CD8-positive, alpha-beta memory T cell (primary cell): ENCODE measurements at places on chromosomes 11 and 22.

GRCh38 chr22:42214633-42215415, 55.6 kb downstream of the TCF20 start:
- no peaks in the 10 kb centered on the region for H3K27me3 ChIP-seq
- H3K4me3 ChIP-seq = no peak overlapping the region
- H3K27ac ChIP-seq = no peak overlapping the region
- peaks cover 42% of the 10 kb centered on the region for H3K36me3 ChIP-seq

GRCh38 chr11:69537855-69538640, 56.6 kb downstream of the LINC01488 start:
- H3K27me3 ChIP-seq = no peaks in the 10 kb centered on the region
- H3K4me1 ChIP-seq = no peaks in the 10 kb centered on the region
- no peaks in the 10 kb centered on the region for H3K36me3 ChIP-seq
- H3K27ac ChIP-seq = no peak overlapping the region
- DNase-seq = no peak
- no peak overlapping the region for H3K4me3 ChIP-seq

- peak overlapping the region; percentile 35 for H3K27ac ChIP-seq
- H3K36me3 ChIP-seq = no peaks in the 10 kb centered on the region
- H3K27me3 ChIP-seq = no peaks in the 10 kb centered on the region
Observed at GRCh38 chr11:78039391-78039918, 16.4 kb upstream of the KCTD14 start.

DNA sequence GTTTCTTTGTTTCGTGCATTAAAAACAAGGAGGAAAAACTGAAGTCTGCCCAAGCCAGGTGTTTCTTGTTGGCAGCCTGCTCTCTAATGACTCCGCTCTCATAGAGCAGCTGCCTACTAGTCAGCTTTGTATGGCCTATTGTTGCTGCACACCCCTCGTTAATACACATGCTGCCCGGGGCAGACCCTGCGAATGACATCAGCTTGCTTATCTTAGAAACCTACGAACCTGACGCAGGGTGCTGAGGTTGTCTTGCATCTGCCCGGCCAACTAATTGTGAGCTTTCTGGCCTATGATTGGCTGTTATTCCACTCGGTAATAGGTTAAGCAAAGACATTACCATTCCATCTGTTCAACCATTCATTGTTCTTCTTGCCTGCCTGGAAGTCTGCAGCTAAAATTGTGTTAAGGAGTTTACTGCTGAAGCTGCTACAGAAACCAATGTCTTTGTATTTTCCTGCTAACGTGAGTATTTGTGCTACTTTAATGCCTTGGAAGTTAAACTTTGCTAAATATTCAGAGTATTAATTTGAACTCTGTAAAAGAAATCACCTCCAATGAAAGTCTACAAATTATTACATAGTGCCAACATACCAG, 37.5 kb downstream of the ZC3H12C start:
- H3K27me3 ChIP-seq = no peaks in the 10 kb centered on the region
- no peak for DNase-seq

DNA sequence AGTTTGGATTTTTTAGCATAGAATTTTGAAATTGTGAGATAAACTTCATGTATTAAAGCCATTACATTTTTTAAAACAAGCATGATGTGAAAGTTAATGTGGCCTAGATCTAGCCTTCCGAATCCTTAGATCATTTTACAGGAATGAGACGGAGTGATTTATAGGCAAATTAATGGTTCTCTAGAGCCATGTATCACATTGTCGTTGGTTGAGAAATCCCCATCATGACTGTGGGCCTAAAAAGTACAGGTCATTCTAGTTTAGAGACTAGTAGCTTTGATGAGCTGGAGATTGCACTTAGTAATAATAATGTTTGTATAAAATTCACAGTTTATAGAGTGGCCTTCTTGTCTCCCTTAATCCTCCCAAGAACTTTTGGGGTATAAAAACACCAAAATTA, 7.1 kb downstream of the EWSR1 start:
- H3K27me3 ChIP-seq = no peaks in the 10 kb centered on the region
- no peak overlapping the region for H3K4me3 ChIP-seq
- H3K27ac ChIP-seq = no peak overlapping the region
- peaks cover 60% of the 10 kb centered on the region for H3K4me1 ChIP-seq

DNA sequence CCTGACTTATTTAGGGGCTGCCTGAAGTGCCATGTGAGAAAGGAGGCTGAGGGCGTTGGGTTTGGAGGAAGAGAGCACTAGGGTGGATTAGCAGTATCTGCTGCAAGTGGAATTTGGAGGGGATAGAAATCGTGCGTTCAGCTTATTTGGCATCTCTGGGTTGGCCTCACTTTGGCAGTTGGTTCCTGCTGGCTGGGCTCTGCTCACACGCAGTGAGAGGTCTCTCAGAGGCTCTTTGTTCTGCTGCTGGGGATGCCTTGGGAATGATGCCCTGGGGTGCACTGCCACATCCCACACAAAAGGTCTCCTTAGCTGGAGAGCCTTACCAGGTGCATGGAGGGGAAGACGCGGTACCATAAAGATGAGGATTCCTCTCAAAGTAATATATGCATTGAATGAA, 17.7 kb upstream of the MICAL2 start:
- no peak overlapping the region for H3K27ac ChIP-seq
- H3K36me3 ChIP-seq = no peaks in the 10 kb centered on the region
- H3K4me3 ChIP-seq = no peak overlapping the region
- no peak for DNase-seq
- peaks cover 41% of the 10 kb centered on the region for H3K4me1 ChIP-seq
- no peaks in the 10 kb centered on the region for H3K27me3 ChIP-seq

GRCh38 chr11:32034149-32034548, 56.7 kb upstream of the RCN1 start:
- H3K27ac ChIP-seq = no peak overlapping the region
- no peaks in the 10 kb centered on the region for H3K36me3 ChIP-seq
- H3K4me3 ChIP-seq = no peak overlapping the region
- DNase-seq = no peak
- no peaks in the 10 kb centered on the region for H3K4me1 ChIP-seq

DNA sequence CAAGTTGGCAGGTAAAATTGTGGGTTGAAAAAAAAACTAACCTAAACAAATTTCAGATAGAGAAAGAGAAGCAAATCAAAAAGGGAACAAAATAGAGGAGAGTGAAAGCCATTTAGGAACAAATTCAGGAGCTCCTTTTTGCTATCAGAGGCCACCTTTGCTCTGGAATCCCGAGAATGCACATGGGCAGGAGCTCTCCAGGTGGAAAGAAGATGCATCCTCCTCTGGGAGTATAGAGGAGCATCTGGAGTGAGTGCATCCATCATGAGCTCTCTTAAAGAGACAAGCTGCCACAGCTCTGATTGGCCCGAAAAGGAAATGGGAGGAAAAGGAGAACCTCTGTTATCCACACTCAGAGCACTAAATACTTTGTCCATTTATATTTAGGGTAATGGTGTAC, 26.3 kb downstream of the MRGPRX1 start:
- H3K27me3 ChIP-seq = no peaks in the 10 kb centered on the region
- no peaks in the 10 kb centered on the region for H3K4me1 ChIP-seq
- H3K36me3 ChIP-seq = no peaks in the 10 kb centered on the region
- H3K27ac ChIP-seq = no peak overlapping the region

- no peaks in the 10 kb centered on the region for H3K4me1 ChIP-seq
- no peak overlapping the region for H3K27ac ChIP-seq
- DNase-seq = no peak
- no peak overlapping the region for H3K4me3 ChIP-seq
- no peaks in the 10 kb centered on the region for H3K36me3 ChIP-seq
- no peaks in the 10 kb centered on the region for H3K27me3 ChIP-seq
Observed at GRCh38 chr11:125192183-125192582, 27.6 kb downstream of the PKNOX2 start.

- no peaks in the 10 kb centered on the region for H3K27me3 ChIP-seq
- H3K4me1 ChIP-seq = no peaks in the 10 kb centered on the region
- H3K36me3 ChIP-seq = no peaks in the 10 kb centered on the region
- H3K4me3 ChIP-seq = no peak overlapping the region
- H3K27ac ChIP-seq = no peak overlapping the region
- DNase-seq = no peak
Observed at GRCh38 chr11:91970624-91971023, 254.0 kb upstream of the FAT3 start.

DNA sequence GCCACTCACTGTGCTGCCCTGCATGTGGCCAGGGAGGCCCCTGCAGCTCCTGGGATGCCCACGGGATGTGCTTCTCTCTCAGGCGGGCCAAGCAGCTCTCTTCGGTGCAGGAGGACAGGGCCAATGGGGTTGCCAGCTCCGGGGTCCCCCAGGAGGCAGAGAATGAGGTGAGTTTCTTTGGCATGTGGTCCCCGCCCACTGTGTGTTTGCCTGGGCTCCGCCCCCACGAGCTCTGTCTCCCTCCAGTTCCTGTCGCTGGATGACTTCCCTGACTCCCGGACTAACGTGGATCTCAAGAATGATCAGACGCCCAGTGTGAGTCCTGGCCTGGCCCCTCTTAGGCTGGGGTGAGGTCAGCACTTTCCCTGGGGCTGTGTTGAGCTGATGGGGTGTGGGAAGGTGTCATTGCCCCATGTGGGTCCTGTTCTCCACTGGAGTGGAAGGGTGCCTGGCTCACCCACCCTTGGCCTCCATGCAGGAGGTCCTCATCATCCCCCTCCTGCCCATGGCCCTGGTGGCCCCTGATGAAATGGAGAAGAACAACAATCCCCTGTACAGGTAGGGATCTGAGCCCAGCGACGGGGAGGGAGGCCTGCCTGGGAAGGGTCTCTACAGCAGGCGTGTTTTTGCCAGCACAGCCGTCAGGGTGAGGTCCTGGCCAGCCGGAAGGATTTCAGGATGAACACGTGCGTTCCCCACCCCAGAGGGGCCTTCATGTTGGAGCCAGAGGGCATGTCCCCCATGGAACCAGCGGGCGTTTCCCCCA, 7.7 kb downstream of the SCO2 start:
- H3K4me1 ChIP-seq = no peaks in the 10 kb centered on the region
- no peaks in the 10 kb centered on the region for H3K27me3 ChIP-seq
- peaks cover 13% of the 10 kb centered on the region for H3K36me3 ChIP-seq
- H3K27ac ChIP-seq = no peak overlapping the region
- DNase-seq = no peak

- no peaks in the 10 kb centered on the region for H3K27me3 ChIP-seq
- peak; percentile 64 for DNase-seq
- H3K4me3 ChIP-seq = peak overlapping the region; percentile 84
- peaks cover 28% of the 10 kb centered on the region for H3K4me1 ChIP-seq
Observed at GRCh38 chr22:49826603-49827270, 936 bp downstream of the BRD1 start.

GRCh38 chr11:8221917-8222495, 41.7 kb downstream of the LMO1 start:
- H3K27me3 ChIP-seq = no peaks in the 10 kb centered on the region
- no peaks in the 10 kb centered on the region for H3K4me1 ChIP-seq
- no peaks in the 10 kb centered on the region for H3K36me3 ChIP-seq
- H3K4me3 ChIP-seq = no peak overlapping the region
- H3K27ac ChIP-seq = no peak overlapping the region

DNA sequence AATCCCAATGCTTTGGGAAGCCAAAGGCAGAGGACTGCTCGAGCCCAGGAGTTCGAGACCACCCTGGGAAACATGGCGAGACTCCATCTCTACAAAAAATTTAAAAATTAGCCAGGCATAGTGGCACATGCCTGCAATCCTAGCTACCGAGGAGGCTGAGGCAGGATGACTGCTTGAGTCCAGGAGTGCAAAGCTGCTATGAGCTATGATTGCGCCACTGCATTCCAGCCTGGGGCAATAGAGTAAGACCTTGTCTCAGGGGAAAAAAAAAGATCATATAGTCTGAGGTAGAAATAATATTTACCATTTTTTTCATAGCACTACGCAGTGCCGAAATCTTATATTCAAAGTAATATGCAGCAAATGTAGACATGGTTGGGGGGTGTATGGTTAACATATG, 47.8 kb downstream of the MRTFA start:
- H3K27me3 ChIP-seq = no peaks in the 10 kb centered on the region
- no peaks in the 10 kb centered on the region for H3K4me1 ChIP-seq
- no peak for DNase-seq
- no peak overlapping the region for H3K4me3 ChIP-seq

DNA sequence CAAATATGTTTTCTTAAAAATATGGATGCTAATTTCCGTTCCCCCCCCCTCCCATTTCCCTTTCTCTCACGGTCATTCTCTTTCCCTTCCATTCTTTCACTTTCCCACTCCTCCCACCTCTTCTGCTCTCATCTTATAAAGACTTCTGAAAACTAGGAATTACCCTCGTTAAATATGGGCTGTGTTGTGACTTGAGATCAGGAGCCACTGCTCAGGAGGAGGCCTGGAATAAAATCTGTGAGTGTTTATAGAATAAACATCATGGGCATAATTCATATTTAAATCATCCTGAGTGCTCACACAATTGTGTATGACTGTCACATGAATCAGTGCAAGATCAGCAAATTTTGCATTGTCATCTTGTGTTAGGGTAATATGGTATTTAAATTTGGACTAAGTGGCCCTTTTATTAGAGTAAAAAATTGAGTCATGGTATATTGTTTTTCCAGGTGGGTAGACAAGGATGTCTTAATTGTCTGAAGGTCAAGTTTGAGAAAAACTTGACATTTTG, 208.0 kb downstream of the DDX10 start:
- no peak for DNase-seq
- no peaks in the 10 kb centered on the region for H3K4me1 ChIP-seq
- H3K27ac ChIP-seq = no peak overlapping the region
- H3K36me3 ChIP-seq = no peaks in the 10 kb centered on the region
- H3K27me3 ChIP-seq = no peaks in the 10 kb centered on the region
- H3K4me3 ChIP-seq = no peak overlapping the region

DNA sequence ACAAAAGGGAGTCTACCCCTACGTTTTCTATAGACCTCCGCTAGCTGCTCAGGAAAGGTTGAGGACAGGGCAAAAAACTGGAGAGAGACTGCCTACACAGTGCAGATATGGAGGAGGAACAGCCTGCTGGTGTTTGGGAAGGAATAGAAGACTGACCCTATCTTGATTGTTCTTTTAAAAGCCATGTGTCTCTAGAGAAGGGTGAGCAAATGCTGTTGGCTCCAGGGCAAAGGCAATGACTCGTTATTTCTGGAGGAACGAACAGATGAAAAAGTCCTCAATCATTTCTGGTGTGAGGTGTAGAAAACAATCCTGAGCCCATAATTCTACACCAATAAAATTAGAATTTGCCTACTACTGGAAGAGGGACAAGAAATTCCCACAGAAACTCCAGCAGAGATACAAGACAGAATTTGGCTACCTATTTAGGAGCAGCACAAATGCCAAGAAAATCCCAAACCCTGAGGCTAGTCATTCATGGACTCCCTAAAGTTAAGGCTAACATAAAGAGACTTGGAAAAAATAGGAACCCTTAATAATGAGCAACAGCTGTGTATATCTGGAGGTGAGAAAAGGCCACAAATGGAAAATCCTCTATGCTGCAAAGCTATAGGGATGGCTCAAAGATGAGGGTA, 1206.3 kb upstream of the CNTN5 start:
- H3K27me3 ChIP-seq = no peaks in the 10 kb centered on the region
- H3K36me3 ChIP-seq = no peaks in the 10 kb centered on the region
- H3K4me1 ChIP-seq = no peaks in the 10 kb centered on the region
